ENCODE measurements at places on chromosomes 12 and 14.

DNA sequence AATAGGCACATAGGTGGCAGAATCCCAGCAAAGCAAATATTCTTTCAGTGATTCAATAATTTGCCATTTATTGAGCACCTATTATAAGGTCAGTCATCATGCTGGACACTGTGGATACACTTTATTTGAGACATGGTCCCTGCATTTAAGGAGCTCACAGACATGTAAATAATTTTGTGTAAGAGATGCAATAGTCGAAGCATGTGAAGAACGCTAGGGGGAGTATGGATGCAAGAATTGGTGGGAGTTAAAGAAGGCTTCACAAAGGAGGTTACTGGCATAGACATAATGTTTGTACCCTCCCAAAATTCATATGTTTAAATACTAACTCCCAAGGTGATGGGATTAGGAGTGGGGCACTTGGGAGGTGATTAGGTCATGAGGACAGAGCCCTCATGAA lies 260.6 kb upstream of the GARIN6 start:
- no peak for DNase-seq

- DNase-seq: no peak
These were observed 326.5 kb upstream of the TBX3 start for GRCh38 chr12:115010324-115010995.

DNA sequence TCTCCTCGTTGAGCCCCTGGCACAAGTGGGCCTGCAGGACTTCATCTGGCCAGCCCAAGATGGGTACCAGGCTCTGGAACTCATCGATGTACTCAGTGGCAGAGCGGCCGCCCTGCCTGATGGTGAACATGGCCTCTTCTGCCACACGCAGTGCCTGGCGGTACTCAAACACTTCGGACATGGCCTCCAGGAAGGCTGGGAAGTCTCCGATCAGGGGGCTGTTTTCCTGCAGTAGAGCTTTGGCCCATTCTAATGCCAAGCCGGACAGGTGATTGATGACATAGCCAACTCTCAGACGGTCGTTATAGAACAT lies 19.8 kb downstream of the RTL1 start:
- DNase-seq: no peak

GRCh38 chr12:91853350-91854127 lies 292.1 kb downstream of the BTG1 start:
- DNase-seq: no peak

DNA sequence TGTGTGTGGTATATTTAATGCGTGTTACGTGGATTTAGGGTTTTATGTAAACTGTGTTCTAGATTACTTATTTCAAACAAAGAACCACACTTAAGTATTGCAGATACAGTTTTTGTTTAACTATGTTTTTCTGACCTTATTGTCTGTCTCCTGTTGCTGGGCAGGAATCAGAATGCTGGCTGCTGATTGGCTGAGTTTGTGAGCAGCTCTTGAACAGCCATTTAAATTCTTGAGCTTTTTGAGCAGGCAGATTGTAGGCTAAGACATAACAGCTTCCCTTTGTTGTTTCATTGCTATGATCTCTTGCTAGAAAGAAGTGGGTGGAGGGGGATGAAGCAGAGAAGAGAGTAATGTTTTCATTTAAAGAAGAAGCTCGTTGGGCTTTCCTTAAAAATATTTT lies 52.2 kb downstream of the ATF7IP start:
- no peak for DNase-seq

DNA sequence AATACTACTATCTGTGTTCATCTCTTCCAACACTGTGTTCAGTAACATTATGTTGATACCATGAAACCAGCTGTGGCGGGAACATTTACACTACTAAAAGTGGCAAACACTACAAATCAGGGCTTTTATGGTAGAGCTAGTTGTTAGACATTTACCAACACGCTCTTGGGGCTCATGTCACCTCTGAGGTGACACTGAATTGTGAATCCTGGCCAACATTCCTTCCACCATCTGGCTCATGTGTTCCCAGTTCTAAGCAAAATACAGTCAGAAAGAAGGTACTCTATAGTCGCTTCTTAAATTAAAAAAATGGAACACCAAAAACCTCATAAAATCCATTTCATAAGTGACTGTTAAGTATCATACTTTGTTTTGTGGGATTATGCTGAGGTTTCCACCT lies 436.6 kb downstream of the FUT8 start:
- no peak for DNase-seq

- DNase-seq: no peak
These were observed 1.4 kb upstream of the PWP1 start for GRCh38 chr12:107684029-107684795.

GRCh38 chr14:99769799-99770198 lies 23.4 kb upstream of the EML1 start:
- DNase-seq: no peak

GRCh38 chr12:3117591-3118015 lies 40.4 kb downstream of the TSPAN9 start:
- no peak for DNase-seq

- no peak for DNase-seq
These were observed 46.4 kb downstream of the STXBP6 start for GRCh38 chr14:25003537-25003936.

DNA sequence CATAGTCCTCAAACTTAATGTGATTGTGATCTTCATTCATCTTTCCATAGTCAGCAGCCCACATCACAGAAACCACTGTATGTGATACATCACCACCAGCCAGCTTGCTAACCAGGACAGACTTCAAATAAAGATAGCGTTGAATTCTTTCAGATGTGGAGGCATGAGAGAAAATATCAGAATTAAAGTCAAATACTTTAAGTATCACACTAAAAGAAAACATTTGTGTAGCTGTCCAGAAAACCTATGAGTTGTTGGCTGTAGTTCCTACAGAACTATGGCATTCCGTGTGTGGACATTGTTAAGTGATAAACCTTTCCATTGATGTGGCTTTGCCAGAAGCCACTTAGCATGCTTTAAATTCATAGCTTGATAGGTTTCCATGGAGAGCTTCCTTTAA lies 105.1 kb downstream of the LLPH start:
- DNase-seq: no peak

DNA sequence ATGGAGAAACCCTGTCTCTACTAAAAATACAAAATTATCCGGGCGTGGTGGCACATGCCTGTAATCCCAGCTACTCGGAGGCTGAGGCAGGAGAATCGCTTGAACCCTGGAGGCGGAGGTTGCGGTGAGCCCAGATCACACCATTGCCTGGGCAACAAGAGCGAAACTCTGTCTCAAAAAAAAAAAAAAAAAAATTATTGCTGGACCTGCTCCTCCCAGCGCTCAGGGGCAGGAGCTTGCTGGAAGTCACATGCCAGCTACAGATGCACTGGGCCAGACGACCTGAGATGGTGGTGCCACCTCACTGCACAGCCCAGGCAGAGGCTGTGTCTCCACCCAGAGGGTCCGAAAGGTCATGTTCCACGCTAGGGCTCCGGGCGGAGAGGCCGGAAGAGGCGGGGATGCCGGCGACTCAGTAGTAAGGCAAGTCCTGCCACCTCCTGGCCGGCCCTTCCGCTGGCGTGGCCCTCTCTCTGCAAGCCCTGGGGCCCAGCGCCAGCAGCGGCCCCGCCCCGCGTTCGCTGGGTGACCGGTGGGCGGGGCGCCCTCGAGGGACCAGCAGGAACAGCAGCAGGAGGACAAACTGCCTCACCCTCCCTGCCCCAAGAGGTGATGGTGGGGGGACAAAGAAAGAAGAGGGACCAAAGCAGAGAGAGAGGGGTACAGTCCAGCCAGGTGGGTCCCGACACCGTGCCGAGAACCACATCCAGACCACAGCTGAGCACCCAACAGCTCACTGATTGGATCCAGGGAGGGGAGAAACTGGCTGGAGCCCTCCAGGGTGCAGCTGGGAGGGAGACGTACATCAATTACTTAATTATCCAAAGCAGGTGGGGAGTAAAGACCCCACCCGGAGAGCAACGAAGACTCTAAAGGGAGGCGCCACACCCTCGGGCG lies 3.6 kb upstream of the RHOF start:
- no peak for DNase-seq

- peak; percentile 22 for DNase-seq
These were observed 4.8 kb upstream of the AMN start for GRCh38 chr14:102917469-102918211.

DNA sequence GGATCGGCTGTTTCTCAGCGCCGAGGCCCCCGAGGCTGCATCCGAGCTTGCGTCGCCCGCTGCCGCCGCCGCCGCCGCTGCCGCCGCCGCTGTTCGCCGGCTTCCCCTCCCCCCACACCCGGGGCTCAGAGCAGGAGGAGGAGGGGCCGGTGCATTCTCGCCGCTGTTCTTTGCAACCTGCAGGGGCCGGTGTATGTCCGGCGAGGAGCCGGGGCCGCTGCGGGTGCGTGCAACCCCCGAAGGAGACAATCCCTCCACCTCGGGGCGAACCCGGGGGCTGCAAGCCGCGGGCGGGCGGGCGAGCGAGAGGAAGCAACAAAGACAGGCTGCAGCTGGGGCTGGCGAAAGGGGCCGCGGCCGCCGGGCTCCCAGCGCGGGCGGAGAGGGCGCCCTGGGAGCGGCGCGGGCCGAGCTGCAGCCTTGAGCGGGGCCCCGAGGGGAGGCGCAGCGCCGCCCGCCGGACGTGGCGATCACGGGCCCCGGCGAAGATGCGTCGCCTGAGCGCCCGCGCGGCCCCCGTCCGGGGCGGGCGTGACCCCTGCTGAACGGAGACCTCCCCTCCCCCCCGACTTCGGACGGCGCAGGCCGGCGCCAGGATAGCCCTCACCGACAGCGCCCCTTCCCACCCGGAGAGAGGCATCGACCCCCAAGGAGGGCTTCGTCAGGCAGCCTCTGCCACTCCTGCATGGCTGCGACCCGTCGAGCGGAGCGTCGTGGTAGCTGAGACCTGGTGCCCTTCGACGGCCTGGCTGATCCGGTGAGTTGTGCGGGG lies 702 bp downstream of the FAM222A start:
- peak; percentile 27 for DNase-seq

GRCh38 chr12:12028668-12029402 lies 41.9 kb upstream of the BCL2L14 start:
- DNase-seq: no peak

GRCh38 chr12:49478949-49479664 lies 59.7 kb upstream of the KCNH3 start:
- DNase-seq: no peak

- DNase-seq: no peak
These were observed 8.4 kb downstream of the HOXC8 start for GRCh38 chr12:54017027-54017788.

- no peak for DNase-seq
These were observed 62.9 kb upstream of the VSX2 start for GRCh38 chr14:74176400-74176793.

DNA sequence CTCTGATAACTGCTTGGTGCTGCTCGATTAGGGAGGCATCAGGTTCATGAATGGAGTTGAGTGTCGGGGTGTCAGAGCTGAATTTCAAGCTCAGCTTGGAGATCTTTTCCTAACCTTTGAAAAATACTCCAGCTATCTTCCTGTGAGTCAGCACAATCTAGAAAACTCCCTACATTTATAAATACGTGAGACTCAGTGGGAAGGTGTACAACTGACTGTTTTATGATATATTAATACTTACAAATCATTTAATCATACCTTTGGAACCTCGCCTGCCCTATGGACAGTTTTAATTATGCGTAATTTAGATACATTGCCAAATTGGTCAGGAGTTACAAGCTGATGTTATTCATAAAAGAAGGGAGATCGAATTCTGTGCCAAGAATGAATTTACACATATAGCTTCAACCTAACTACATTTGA lies 961 bp downstream of the CMAS start:
- DNase-seq: no peak

DNA sequence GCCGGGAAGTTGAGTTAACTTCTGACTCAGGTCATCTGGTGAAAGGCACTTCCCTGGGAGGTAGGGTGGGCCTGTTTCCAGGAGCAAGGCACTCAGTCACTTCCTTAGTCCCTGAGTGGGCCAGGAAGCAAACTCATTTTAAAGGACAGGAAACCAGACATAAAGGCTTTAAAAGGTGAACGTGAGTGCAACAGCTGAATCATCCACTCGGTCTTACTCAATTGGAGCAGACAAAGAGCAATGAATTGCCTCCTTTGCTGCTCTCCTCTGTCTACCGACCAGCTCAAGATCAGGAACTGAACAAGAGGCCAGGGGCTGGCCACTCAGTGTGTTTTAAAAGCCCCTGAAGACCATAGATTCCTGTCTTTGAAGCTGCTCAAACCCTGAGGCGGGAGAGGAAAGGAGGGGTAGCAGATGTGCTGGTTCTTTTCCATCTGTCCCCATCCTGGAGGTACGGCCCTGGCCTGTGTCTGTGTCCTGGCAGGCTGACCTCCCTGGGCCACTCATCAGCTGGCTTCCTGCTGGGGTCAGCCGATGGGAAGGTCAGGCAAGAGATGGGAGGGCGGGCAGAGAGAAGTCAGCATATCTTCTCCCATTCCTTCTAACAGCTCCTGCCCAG lies 148.9 kb downstream of the PPM1H start:
- no peak for DNase-seq

DNA sequence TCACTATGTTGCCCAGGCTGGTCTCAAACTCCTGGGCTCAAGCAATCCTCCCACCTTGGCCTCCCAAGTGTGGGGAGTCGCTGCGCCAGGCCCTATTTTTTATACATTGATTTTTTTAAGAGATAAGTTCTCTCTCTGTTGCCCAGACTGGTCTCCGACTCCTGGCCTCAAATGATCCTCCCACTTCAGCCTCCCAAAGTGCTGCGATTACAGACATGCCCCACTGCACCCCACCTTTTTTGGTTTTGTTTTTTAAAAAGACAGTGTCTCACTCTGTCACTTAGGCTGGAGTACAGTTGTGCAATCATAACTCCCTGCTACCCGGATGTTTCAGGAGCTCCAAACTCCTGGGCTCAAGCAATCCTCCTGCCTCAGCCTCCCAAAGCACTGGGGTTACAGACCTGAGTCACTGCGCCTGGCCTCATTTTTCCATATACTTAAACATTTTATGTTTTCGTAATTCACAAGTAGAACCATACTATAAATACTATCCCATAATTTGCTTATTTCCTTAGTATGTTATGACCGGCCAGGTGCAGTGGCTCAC lies 16.8 kb downstream of the HECTD1 start:
- DNase-seq: no peak

DNA sequence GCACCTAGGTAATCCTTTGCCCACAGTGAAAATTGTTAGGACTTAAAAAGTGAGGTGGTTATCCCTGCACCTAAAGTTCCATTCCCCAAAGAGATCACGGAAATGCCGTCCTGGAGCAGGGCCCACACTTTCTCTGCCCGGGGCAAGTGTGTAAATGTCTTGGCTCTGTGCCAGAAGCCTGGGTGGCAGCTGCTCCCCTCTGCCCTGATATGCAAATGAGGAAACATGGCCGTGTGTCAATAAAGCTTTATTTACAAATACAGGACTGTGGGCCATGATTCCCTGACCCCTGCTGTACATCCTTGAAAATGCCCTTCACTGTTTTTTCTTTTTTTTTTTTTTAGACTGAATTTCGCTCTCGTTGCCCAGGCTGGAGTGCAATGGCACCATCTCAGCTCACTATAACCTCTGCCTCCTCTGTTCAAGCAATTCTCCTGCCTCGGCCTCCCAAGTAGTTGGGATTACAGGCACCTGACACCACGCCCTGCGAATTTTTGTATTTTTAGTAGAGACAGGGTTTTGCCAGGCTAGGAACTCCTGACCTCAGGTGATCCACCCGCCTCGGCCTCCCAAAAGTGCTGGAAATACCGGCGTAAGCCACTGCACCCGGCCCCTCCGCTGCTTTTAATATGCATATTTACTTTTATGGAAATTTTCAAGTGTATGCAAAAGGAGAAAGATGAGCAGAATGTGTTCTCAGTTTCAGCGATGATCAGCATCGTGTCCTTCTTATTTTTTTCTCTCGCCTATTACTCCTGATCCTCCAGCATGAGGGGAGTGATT lies 75.5 kb downstream of the GALNT9 start:
- DNase-seq: no peak

- no peak for DNase-seq
These were observed 95.6 kb upstream of the SLC38A2 start for GRCh38 chr12:46468160-46468559.

GRCh38 chr12:62078020-62078419 lies 182.2 kb upstream of the USP15 start:
- no peak for DNase-seq

Data from KG1 (cell line).